ENCODE measurements at places on chromosomes 3 and 15.

DNA sequence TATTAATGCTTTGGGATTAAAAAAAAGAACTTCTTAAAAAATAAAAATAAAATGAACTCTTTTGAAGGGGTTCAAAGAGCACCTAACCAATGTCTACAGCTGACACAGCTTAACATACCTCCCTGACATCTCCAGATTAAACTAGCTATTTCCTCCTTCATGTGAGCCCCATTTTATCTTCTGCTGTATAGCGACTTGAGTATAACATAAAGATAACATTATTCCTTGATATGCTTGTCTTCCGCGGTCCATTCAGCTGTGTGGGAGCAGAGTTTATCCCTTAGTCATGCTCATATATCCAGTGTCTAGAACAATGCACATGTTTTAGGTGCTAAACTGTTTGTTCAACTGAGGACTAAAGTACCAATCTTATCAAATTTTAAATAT, 7.8 kb upstream of the CHRM5 start:
- no peak for DNase-seq

DNA sequence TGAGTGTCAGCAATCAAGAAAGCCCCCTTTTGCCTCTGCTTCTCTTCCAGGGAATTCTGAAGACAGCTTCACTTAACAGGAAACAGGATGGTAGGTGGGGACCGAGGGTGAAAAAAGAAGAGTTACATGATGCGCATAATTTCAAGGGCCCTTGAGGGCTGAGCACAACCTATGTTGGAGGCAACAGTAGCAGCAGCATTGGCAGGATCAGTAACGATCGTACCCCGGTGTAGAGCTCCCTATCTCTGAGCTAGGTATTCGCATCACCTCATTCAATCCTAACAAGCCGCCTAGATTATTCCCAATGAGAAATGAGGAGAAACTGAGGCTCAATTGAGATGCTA, 432 bp upstream of the RAD54L2 start:
- no peak for DNase-seq

DNA sequence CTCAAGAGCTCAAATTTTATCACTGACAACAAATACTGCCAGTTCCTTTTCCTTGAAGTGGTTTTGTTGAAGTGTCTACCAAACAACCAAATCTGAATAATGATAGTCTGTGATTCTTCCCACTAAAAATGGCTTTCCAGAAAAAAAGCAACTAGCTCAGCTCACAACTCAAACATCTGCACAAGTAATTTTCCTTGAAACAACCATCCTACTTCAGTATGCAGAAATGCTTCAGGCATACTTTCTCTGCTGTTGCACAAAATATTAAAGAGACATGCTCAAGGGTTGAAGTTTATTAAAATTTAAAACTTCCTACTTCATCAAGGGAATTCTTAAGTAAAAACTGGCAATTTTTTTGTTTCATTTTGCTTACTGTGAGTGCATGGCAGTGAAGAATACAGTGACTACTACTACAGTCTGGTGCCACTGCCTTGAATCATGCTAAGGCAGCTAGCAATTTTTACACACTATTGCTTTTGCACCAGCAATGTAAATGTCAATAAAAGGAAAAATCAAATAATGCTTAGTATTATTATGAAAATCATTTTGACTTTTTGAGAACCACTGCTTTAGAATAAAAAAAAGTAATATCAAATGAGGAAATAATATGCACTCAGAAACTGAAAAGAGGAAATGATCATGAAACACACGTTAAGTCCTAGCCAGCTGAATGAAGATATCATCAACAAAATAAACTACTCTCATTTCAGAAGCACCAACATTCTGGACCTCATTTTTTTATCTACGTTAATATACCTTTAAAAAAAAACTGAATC, 33.6 kb downstream of the VPS13C start:
- DNase-seq: no peak

GRCh38 chr3:113234688-113235260, 23.4 kb downstream of the BOC start:
- DNase-seq: no peak

- DNase-seq: no peak
These were observed 855.4 kb upstream of the ARPP21 start for GRCh38 chr3:34783876-34784275.

- no peak for DNase-seq
These were observed 57.9 kb downstream of the ACAP2 start for GRCh38 chr3:195384952-195385351.

GRCh38 chr3:165788531-165788930, 48.7 kb downstream of the BCHE start:
- no peak for DNase-seq

GRCh38 chr3:100766069-100766468, 56.8 kb downstream of the TFG start:
- no peak for DNase-seq

- no peak for DNase-seq
These were observed 19.4 kb downstream of the GXYLT2 start for GRCh38 chr3:72907131-72907711.

GRCh38 chr3:155673421-155673820, 71.5 kb downstream of the PLCH1 start:
- DNase-seq: no peak

- no peak for DNase-seq
These were observed 1.4 kb downstream of the AEN start for GRCh38 chr15:88622605-88622975.

DNA sequence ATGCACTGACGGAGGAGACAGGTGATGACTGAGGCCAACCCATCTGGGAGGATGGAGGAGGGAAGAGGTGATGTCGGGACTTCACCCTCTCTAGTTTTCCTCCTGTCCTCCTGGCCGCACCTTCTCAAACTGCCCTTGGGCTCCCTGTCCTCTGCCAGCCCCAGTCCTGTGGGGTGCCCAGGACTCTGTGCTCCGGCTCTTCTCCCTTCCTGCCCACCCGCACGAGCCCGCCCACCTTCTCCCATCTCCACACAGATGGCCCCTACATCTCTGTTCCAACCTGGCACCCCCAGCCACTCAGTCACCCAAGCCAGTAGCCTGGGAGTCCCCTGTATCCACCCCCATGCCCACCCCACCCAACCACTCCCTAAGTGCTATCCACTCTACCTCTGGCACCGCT, 206.7 kb upstream of the LINGO1 start:
- no peak for DNase-seq

DNA sequence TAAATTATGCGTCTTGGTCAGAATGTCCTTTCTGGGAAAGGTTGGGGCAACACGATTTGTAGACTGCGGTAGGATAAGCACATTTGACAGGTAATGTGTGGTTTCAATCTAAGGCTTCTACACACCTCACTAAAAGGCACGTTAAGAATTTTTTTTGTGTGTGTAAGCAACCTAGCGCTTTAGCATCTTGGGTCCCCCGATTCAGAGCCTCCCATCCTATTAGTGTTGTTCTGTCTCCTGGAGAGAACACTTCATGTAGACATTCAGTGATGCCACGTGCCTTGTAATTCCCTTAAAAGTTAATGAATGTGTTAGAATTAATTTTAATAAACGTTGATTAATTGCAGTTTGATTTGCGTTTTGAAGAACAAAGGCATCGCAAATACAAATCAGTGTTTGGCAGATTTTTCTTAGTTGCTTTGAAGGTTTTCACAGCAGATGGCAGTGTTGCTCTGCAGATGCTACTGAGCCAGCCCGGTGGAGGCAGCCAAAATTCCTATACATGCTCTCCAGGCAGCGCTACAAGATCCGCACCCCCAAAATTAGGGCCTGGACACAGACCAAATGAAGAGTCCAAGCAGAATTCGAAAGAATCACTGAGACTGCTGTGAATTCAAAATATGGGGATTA, 63.5 kb downstream of the OTOL1 start:
- no peak for DNase-seq

- DNase-seq: no peak
These were observed 293.1 kb upstream of the CHRM5 start for GRCh38 chr15:33675246-33675645.

DNA sequence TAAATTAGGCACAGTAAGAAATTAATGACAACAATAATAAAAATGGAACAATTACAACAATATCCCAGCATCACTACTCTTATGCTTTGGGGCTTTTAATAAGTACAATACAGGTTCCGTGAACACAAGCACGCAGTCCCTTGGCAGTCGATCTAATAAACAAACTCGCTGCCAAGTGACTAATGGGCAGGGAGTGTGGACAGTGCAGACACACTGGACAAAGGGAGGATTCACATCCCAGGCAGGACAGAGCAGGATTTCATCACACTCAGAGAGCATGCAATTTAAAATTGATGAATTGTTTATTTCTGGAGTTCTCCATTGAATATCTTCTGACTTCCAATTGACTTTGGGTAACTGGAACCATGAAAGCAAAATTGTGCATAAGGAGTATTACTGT, 524.1 kb upstream of the CFAP20DC start:
- DNase-seq: no peak

GRCh38 chr15:90851114-90851513, 17.3 kb upstream of the FURIN start:
- peak; percentile 21 for DNase-seq

- no peak for DNase-seq
These were observed 28.6 kb downstream of the STARD9 start for GRCh38 chr15:42603978-42604377.

DNA sequence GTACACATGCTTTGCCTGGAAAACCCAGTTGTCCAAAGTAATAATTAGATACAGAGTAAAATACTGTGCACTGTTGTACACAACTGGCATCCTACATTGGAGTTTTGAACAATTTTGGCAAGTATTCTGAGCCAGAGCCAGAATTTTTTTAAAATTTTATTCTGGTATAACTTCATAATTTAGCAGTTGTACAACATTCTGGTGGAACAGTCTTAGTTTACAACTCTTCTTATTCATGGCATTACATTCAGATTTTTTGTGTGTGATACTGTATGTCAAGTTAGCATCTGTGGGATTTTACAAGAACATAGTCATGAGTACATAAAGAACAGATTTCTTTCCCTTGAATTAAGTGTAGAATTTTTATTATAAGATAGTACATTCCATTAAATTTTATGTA, 67.5 kb downstream of the SLC49A4 start:
- no peak for DNase-seq

DNA sequence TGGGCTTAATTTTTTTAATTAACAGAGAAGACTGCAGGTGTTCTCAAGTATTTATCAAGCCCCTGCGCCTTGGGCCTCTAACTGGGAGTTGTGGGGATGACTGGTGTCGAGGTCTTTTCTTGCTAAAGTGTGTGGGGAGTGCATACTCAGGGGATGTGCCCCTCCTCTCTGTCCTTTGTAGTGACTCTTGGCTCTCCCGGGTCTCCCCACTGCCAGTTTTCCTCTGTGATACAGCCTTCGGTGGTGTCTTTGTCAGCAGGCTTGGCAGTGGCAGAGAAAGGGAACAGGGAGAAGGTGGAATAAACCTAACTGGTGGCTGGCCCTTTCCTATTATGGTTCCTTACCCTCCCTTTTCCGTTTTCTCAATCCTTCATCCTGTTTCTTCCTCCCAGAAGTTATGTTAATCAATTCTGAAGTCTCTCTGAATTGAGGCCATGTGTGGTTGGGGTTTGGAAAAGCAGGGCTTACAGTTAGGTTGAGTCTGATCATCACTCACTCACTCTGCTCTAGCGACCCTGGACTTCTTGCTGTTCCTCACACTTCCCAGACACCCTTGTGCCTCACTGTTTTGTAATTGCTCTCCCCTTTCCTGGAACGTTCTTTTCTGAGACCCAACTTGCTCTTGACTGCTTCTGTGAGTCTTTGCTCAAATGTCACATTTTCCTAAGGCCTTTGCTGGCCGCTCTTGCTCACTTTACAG, 158.1 kb downstream of the PTPRG start:
- DNase-seq: no peak

DNA sequence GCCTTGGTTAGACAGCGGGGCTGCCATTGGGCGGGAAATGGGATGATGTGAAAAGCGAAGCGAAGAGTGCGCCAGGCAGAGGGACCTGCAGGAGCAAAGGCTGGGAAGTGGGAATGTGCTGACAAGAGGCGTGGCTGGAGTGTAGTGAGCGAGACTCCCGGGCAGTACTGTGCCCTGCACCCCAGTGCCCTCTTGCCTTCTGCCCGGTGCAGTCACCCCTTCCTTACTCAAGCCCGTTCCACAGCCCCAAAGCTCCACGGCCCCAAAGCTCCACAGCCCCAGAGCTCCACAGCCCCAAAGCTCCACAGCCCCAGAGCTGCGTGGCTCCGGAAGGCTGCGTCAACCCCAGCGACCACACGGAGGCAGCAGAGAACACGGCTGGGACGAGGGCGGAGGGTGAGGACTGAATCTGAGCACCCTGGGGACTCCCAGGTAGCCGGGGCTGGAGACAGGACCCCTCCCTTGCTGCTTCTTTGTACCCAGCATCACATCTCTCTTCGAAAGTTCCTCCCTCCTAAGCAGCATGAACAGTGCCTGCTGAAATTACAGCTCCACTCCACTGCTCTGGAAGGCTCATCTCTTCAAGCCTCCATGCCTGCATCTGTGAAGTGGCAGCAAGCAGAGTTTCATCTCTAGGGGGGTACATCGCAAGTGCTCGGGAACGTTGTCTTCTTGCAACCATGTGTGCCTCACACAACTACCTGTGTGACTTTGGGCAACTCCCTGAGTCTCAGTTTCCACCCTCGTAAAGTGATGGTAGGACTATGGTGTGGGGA, 108.9 kb downstream of the FBLN2 start:
- peak; percentile 64 for DNase-seq

DNA sequence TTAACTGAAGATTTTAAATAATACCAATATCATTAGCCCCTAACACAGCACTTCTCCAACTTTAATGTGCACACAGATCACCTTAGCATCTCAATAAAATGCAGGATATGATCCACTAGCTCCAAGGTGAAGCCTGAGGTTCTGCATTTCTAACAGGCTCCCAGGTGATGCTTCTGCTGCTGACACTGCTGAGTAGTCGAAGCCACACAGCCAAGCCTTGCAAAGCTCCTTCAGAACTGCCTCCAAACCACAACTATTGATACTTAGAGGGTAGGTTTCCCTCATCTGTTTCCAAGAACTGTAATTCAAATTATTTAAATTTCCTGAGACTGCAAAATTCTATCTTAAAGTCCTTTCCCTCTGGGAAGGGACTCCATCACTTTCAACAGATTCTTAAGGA, 3.9 kb downstream of the RIOX2 start:
- no peak for DNase-seq

DNA sequence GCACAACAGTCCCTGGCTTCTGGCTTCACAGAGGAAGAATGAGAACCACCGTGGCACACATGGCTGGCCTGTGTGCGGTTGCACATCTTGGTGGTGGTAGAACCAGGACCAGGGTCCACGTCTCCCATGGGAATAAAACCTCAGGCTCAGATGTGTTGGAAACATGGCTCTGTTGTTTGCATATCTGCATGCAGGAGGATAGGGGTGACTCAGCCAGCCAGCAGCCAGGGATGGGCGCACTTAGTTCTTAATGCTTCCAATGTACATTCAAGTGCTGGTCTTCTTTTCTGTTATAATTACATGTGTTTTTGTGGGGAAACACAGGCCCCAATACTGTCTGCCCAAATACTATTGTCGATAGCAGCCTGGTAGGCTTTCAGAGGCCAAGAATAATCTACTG, 35.8 kb upstream of the BCL2L10 start:
- no peak for DNase-seq

DNA sequence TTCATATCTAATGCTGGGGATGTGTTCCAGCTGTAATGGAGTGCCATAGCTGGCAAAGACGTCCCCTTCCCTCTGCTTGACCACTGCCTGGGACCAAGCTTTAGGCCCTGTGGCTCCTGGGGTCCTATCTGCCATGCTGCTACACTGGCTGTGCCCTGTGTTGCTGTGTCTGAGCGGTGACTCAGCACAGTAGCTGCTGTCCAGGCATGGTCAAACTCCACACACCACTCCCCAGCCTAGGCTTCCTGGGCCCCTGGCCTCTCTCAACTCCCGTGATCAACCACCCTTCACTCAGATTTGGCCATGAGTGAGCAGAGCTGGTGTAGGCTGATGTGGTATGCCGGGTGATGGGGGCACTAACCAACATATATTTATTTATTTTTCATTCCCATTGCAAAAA, 27.0 kb downstream of the EPHB1 start:
- no peak for DNase-seq

Measured in CD4-positive, alpha-beta T cell treated with Interleukin-15 for 4 hours (primary cell).